ENCODE measurements at places on chromosomes 4 and X. TPM values are rescaled to one million over a fixed set of nuclear protein-coding genes. Genes with fewer than 3 reads are reported as not detected.
A peak's percentile ranks its signal among the peaks of the same experiment; 100 is the strongest.

DNA sequence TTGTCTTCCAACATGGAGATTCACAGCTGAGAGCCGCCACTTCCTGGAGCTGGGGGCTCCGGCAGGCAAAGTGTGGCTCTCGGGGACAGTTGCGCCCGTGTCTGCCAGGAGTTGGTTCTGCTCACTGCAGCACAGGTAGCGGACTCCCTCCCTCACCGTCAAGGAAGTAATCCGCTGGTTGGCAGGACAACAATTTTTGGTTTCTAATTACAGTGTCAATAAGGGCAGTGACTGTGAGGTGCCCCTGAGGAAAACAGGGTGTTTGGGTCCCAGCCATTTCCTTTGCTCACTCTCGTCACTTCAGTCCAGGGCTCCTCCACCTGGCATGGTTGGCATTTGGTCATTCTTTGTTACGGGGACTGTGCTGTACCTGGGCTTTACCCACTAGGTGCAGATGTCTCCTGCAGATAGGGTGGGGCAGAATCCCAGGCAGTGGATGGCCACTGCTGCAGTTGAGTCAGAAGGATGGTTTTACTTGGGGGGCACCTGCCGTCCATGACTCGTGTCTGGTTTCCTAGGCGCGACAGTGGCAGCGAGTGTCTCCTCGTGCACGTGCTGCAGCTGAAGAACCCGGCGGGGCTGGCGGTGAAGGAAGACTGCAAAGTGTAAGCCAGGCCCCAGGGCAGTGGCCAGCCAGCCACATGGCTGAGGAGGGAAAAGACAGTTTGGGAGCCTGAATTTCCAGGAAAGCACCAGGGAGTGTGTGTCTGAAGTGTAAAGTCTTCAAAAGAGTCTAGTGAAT is 32.1 kb upstream of the CLCN4 start:
- no peak for DNase-seq

Gene IL2
- total RNA-seq: not detected

DNA sequence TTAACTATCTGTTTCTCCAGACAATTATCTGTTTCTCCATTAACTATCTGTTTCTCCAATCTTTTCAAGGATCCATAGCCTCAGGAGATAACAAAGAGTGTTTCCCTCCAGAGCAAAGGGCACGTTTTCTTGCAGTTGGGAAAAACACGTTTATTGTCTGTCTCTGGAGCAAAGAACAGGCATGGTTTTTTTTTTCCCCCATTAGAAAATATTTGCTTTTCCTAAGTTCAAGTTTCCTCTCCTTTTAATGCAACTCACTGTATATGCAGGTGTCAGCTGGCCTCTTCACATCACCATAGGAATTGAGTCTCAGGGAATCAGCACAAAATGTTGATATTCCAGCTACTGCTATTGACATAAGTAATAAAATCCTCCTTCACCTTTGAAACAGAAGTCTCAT is 984.4 kb downstream of the RAB28 start:
- no peak for DNase-seq

Gene TMPRSS11D
- not detected for total RNA-seq

Gene SYTL5
- total RNA-seq: 9.7 TPM

GRCh38 chr4:88908521-88908920 is 148.5 kb downstream of the FAM13A start:
- DNase-seq: no peak

Gene TLR1
- total RNA-seq: 3.1 TPM

Gene PPARGC1A
- total RNA-seq: 3.7 TPM

DNA sequence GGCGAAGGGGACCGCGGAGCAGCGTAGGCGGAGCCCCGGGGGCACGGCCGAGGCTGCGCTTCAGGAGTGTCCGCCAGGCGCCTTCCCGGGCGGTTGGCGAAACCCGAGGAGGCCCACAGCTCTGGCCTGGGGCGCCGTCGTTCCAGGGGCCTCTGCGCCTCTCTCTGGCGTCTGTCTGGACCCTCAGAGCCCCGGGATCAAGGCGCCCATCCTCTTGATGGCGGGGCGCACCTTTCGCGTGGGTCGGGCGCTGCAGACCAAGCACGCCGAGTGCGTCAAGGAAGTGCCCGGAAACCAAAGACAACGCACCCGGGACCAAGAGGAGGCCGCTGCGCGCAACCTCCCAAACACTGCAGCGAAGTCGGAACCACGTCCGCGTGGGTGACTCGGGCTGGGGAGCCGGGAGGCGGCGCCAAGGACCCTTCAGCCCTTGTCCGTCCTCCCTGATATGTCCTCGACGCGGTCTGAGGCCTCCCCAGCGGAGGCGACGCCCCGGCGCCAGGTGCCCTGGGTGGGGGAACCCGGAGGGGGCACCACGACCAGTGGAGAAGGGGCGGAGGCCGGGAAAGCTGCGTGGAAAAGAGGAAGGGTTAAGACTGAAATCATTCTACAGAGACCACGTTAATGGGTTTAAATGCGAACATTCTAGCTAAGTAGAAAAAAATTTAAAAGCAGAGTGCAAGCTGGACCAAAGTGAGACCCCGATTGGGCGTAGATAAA is 9.9 kb downstream of the HMX1 start:
- no peak for DNase-seq

DNA sequence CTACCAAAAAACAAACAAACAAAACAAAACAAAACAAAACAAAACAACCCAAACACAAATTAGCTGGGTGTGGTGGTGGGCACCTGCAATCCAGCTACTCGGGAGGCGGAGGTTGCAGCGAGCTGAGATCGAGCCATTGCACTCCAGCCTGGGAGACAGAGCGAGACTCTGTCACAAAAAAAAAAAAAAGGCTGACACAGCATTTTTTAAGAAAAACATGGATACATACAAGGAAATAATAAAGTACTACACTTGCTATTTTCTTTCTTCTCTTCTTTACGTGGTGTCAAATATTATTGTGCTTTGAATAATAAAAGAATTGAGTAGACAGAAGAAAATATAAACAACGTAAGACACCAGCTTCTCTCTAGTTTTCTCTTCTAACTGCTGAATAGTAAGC is 73.9 kb downstream of the TEX11 start:
- DNase-seq: no peak

DNA sequence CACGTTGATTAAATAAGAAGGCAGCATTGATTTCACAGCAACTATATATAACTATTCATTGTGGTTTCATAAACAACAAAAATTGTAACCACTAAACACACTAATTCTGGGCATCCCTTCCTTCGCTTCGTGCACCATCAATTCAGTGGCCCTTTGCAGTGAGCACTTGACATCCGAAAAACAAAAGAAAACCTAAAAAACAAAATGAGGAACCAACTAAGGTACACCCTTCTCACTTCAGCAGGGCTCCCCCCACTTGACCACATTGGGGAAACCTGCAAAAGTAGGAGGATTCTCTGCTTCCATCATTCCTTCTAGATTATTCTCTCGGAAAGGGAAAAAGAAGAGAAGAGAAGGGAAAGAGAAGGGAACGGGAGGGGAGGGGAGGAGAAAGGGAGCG is 28.3 kb downstream of the NBDY start:
- no peak for DNase-seq

DNA sequence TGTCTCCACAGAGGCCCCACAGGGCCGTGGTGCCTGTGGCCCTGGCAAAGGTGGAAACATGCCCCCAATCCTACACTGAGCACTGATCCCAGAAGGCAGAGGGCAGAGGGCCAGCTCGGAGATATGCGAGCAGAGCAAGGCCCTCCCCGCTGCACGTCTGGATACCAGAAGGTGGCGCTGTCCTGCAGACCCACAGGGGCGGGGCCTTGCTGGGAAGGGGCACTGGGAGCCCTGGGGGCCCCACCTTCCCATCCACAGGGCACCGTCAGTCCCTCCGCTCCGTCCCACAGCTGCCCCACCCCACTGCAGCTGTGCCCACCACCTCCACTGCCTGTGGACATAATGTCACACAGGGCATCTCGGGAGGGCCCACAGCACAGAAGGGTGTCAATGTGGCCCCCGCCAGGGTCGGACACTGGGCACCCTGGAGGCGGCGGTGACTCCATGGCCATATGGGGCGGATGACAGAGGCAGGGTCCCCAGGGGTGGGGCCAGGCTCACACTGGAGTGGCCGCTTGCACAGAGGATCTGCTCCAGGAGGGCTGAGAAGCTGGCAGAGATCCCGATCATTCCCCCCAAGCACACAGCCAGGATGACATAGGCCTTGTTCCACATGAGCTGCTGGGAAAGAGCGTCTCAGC is 4.8 kb downstream of the SLC49A3 start:
- DNase-seq: no peak

Gene MAGEA9B
- not detected for total RNA-seq

DNA sequence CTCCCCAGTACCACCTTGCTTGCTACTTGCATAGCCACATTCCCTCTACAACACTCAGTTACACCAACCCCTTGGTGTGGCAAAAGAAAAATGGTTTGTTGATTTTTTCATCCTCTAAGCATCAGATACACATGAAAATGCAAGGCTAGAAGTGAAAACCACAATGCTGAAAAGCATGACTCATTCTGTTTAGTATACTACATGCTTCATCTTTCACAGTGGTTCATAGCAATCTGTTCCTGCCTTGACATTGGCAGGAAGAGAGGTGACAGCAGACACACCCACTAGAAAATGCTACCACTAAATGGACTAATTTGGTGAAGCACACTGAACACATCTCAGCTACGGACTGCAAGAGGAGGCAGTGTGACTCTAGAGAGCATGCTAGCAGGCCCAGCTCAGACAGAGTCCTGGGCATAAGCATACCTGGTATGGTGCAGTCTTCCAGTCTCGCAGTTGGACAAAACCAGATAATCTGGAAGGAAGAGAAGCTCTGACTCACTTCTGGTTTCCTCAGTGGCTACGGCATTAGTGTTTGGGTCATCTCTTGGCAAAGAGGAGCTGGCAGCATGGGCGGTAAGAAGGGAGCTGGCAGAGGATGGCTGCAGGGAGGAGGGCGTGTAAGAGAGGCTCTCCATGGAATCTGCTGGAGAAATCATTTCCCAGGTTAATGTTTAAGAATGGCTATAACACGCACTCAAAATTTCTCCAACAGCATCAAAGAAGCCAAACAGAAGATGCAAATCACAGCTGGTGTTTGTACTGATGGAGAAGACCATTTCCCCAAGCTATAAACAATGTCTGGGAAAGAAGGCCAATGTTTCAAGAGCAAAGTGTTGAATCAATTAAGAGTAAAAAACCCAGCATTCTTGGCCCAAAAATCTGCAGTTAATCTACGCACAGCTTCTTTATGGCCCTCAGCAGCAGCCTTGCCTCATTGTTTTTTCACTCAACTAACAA is 37.8 kb downstream of the GAB3 start:
- DNase-seq: no peak

DNA sequence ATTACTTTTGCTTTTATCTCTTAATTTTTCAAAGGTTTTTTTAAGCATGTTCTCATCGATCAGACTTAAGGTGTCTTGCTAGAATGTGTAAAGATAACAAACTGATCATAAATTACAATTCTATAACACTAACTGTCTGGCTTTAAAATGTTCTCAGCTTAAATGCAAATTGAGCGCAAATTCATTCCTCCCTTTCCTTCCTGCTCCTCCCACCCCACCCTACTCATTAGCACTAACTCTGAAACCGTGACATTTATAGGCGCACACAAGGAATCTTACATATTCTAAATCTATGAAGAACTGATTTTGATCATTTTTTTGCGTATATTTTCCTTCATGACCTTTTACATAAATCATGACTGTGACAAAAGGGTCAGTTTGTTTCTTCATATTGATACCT is 590.0 kb upstream of the DIAPH2 start:
- no peak for DNase-seq

Gene CDKL2
- 3.0 TPM for total RNA-seq

- DNase-seq: peak; percentile 44
These were observed at the start of gene LEF1 for GRCh38 chr4:108168671-108169523. Gene LEF1 (minus strand): TSS chr4:108168932. CDS start chr4:108167767, 1,165 bp downstream.

Gene ZCCHC18
- total RNA-seq: 5.1 TPM

DNA sequence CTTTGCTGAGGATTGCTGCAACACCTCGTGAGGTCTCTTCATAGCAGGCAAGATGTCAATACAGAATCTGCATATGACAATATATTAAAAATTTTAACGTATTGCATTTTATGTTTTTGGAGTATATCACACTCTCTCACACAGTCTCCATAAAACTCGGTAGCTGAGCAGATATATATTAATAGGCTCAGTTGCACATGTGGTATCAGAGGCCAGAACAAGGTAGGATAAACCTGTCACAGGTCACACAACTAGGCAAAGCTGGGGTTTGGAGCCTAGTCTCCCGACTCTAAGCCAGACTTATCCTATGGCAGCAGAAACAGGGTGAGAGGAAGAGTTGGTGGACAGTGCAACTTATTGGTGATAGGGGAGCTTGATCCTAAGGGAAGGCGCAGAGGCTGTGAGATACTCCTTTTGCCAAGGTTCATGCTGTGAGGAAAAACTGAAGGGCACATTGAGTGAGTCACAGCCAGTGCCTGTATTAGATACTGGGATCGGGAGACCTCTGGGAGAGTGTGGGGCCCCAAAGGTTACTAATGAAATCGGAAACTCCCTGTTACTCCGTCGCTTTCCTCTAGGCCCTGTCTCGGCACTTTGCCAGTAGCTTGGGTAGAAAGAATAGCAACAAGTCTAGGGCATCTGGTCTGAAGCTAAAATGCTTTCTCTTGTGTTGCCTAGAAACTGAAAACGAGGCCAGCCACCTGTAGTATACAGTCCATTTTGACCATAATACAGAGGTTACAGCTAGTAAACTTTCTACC is 195.7 kb downstream of the ARHGAP10 start:
- no peak for DNase-seq

Gene PDLIM3
- 3.2 TPM for total RNA-seq

DNA sequence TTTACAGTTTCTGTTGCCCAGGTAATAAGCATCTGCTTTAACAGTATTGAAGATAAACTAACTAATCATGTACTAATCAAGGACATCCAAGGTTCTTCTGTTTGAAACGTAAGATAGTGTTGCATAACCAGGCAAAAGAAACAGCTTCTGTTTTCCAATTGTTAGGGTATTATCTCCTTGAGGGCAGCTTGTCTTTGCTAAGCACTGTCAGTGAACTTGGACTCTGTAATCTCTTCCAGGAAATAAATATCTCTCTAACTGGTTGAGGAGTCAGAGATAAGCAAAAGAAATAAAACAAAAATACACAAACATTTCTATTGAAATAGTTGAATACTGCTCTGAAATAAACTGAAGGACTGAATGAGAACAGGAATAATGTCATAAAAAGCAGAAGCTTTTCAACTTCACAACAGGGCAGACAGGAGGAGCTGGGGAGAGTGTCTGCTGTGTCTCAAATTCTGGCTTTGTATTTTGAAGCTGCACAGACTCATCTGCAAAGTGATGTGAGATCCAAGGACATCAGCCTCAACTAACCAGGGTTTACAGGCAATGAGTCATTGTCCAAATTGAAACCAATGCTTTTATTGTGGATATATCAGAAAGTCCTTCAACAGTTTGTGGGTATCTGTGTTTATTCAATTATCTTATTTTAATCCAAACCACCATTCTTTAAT is 1253.0 kb upstream of the PCDH7 start:
- DNase-seq: no peak

Gene FAT1
- total RNA-seq: 264 TPM

- DNase-seq: no peak
These were observed 123.8 kb downstream of the ANK2 start for GRCh38 chr4:113173126-113173792.

DNA sequence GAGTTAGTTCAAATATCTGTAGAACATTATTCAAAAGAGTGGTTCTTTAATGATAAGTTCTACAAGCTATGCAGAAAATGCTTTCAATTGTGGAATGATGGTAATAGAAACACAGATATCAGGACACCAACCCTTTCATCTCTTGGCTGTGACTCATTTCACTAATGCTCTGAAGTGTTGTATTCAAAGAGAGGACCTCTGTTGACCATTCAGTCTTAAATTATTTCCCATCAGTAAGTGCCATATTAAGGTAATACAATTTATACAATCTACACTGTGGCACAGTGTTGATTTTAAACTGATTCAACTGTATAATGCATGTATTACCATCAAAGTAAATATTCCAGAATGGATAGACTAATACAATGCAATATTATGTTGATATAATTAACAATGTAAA is 289.0 kb upstream of the ADGRL3 start:
- DNase-seq: no peak

GRCh38 chr4:180455226-180455625 is 1788.0 kb upstream of the TENM3 start:
- no peak for DNase-seq
